ENCODE measurements at places on chromosomes 7 and 10.

GRCh38 chr10:60934215-60935175 is 9.5 kb downstream of the RHOBTB1 start:
- no peak for DNase-seq

DNA sequence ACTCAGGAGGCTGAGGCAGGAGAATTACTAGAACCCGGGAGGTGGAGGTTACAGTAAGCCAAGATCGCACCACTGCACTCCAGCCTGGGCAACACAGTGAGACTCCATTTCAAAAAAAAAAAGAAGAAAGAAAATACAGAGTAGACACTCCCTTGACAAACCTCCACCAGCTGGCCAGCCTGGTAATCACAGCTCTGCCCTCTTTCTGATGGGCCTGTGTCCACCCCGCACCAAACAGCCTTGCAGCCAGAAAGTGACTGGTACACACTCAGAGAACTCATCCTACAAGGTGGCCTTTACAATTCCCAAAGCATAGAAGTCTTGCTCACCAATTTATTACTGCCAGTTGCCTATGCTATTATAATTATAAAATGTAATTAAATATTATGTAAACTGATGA is 66.6 kb downstream of the COBL start:
- DNase-seq: no peak

- no peak for DNase-seq
These were observed 336.8 kb downstream of the CCSER2 start for GRCh38 chr10:84665211-84665610.

- DNase-seq: no peak
These were observed at the start of gene NPFFR1 for GRCh38 chr10:70283445-70284399. TSS of gene NPFFR1 (minus strand) at chr10:70284004. CDS start at chr10:70283676, 328 bp downstream.

GRCh38 chr7:125098377-125098970 is 168.8 kb upstream of the POT1 start:
- no peak for DNase-seq

- no peak for DNase-seq
These were observed at the start of gene CELF2 for GRCh38 chr10:11017570-11018431. TSS of gene CELF2 (plus strand) at chr10:11017872. CDS start at chr10:11018090, 218 bp downstream.
